ENCODE measurements at places on chromosomes 7 and 10.

DNA sequence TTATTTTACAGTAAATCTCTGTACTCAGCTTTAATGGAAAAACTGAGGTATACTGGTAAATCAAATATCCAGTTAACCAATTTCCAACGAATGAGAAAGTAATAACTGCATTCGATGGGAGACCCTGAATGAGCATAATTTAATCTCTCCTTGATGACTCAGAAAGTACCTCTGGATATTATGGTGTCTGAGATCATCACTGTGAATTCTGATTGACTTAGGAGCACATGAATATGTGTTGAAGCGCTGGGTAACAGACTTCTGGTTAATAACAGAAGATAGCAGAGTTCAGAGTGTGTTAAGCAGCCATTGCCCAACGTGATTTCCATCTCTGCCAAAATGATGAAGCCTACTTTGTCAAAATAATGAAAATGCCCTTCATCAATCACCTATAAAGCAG is 116.6 kb downstream of the NRP1 start:
- no peak for DNase-seq

GRCh38 chr10:33483816-33484190 is 149.3 kb upstream of the NRP1 start:
- DNase-seq: no peak

DNA sequence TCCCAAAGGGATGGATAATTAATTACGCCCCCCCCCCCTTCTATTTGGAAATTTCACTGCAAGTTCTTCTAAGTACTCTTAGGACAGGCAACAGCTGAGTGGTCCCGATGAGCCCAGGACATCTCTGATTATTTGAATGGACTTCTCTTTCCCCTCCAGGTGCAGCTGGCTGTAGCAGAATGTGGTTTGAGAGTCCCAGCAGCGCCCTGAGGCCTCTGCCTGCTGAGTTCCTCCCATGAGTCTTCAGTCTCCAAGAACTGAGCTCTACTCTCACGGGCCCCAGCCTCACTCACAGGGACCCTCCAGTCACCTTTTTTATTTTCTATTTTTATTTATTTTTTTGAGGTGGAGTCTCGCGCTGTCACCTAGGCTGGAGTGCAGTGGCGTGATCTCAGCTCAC is 63.6 kb upstream of the SFMBT2 start:
- DNase-seq: no peak

DNA sequence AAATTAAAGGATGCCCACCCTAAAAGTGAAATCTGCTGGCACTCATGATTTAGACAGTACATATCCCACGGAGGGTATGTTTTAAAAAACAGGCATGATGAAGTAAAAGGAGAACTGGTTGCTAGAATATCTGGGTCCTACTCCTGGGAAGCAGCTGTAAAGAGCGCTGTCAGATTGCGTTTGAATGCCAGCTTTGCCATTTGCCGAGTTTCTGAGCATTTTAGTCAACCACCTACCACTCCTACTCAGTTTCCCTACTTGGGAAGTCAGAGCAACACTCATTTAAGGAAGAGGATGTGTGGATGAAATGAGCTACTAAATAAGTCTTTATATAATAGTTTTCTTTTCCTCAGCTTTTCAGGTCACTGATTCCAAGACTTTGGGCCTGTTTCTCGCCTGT is 1.1 kb upstream of the UMAD1 start:
- no peak for DNase-seq

GRCh38 chr10:44384601-44385025 is 284 bp downstream of the CXCL12 start:
- DNase-seq: peak; percentile 40

DNA sequence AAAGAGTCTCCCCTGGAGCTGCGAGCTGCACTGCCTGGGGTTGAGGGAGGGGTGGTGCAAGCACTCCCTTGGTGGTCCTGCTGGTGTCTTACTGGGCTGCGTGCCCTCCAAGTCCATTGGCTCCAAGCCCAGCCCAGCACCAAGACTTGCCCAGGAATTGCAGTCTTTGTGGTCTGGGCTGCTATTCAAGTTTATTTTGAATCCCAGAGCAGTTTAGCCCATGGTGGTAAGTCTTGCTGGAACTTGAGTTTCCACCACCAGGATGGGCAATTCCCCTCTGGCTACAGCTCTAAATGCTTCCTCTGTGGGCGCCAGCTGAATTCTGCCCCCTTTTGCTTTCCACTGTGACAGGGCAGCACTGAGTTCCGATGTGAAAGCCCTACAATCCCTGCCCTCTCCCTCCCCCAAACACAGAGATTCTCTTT is 25.1 kb downstream of the GALNT11 start:
- peak; percentile 82 for DNase-seq

DNA sequence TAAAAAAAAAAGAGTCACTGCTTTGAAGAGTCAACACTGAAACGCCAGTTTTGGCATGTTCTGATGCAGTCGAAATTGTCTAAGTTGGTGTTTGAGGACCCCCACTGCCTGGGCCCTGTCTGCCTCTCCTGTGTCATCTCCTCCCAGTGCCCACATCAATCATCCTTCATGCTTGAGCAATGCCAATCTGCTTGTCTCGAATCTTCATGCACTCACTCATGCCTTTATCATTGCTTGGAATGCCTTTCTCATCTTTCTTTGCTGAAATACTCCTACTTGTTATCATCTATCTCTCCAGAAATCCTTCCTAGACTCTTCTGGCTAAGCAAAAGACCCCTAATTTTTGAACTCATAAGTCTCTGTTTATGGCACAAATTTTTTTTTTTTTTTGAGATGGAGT is 42.1 kb upstream of the PLPP4 start:
- DNase-seq: no peak

GRCh38 chr7:136523571-136523970 is 344.9 kb upstream of the CHRM2 start:
- DNase-seq: peak; percentile 70

DNA sequence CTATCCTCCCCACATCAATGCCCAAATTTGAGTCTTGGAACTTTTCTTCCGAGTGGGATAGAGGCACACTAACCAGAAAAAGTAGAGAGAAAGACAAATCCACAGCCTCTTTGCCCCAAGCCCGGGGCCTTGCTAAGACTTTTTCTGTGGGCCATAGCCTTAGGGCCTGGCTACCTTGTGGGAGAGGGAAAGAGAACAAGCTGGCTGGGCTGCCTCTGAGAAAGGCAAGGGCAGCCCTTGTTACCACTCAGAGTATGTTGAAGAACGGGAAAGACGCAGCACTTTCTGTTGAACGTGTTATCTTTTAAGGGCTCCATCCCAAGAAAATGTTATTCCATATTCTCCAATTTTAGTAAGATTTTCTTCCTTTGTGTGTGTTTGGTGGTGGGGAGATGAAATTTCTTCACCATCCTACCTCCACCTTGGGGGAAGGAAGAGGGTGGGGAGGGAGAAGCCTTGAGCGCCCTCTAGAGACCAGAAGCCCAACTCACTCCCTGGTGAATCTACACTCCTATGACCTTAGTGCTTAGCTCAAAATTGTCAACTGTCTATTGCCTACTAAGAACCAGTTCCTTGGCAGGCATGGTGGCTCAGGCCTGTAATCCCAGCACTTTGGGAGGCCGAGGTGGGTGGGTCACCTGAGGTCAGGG is 3.9 kb upstream of the NRF1 start:
- DNase-seq: peak; percentile 22

- DNase-seq: no peak
Measured at GRCh38 chr7:132906193-132906835, 175.6 kb downstream of the CHCHD3 start.

GRCh38 chr7:2441430-2442058 is 34.7 kb downstream of the GRIFIN start:
- DNase-seq: no peak

- no peak for DNase-seq
Measured at GRCh38 chr10:129120441-129120840, 346.6 kb upstream of the MGMT start.

DNA sequence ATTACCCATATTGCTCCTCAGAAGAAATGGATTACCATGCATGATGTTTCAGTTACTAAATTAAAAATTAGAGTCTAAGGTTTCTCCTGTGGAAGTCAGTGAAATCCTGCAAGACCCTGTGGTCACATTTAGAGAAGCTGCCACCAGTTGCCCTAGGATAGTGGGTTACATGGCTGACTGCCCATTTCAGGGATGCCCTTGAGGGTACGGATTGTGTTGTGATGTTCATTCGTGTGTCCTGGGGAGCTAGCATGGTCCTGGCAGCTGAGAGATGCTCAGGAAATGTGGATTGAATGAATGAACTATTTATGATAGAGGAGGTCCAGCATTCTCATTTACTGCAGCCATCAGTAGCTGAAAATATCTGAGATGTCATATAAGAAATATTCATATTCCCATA is 55.1 kb downstream of the TMEM178B start:
- DNase-seq: no peak

DNA sequence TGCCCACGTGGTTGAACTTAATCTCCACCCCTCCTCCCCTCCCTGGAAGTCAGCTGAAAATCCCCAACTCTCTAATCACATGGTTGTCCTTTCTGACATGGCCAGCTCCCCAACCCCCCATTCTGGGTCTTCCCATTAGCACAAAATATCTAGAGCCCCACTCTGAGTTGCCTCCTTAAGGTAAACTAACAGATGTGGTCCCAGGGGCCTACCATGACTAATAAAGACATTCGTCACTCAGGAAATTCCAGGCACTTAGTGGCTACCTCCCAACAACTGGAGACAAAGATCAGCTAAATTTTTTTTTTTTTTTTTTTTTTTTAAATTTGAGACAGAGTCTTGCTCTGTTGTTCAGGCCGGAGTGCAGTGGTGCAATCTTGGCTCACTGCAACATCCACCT is 21.1 kb downstream of the CCDC126 start:
- DNase-seq: peak; percentile 35

- DNase-seq: no peak
Measured at GRCh38 chr7:143958781-143959180, 4.1 kb downstream of the OR2F1 start.

GRCh38 chr10:111452153-111452552 is 375.3 kb downstream of the ADRA2A start:
- no peak for DNase-seq

DNA sequence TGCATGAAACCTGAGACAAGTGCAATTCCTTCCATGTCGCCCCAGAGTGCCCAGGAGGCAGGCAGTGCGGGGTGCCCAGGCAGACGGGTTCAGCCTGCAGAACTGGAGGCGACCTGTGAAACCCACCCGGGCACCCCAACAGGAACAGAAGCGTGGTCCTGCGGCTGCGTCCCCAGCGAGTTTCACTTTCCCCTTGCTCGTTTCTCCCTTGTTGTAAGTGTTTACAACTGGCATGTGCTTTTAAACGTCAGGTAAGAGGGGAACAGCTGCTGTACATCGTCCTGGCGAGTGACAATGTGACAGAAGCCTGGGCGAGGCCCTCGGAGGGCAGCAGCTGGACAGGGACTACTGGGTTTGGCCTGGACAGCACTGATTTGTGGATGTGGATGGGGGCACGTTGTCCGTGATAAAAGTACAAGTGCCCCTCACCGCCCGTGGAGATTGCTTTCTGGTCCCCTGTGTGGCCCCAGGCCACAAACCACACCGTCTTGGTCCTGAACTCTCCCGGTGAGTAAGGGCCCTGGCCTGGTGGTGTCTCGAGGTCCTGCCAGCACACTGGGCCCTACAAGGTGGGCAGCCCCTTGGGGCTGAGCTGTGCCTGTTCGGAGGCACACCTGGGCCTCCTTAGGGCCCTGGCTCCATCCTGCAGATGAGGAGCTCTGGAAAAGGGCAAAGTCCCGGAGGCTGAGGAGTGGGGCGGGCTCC is 4.0 kb downstream of the VENTX start:
- DNase-seq: no peak

GRCh38 chr7:71424166-71425035 is 292.5 kb downstream of the GALNT17 start:
- DNase-seq: peak; percentile 76

- DNase-seq: no peak
Measured at GRCh38 chr7:90919816-90920215, 323.7 kb downstream of the CDK14 start.

DNA sequence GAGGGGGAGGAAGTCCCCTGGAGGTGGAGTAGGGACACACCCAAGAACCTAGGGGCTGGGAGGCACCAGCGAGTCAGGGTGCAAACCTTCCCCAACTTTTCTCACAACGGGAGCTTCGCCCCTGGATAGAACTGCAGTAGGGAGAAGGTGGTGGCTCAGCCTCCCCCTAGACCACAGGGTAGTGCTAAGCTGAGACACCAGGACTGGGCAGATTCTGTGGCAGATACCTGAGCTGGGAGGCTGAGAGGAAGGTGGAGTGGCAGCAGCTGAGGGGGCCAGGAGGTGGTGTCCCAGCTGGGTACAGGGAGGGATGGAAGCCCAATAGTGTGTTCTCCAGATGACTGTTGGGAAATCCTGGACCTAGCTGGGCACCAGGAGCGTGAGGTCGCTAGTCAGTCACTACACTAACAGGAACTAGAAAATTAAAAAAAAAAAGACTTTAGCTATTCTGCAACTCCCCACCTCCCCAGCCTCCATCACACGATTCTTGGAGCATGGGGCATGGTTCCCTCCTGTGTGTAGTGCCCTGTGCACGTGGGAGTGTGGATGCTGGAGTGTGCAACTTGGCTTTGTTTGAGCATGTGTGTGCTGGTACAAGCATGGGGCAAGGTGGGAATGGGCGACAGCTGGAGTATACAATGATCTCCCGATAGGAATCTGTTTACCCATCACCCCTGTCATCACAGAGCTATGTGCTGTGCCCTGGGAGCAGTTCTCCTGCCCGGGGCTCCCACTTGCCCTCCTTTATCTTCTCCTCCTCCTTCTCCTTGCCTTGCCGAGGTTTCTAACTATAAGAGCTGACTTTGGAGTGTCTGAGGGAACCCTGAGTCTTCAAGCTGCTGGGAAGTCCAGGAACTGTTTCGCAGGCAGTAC is 8.8 kb upstream of the TRPV6 start:
- no peak for DNase-seq

GRCh38 chr10:67772894-67773511 is 65.0 kb downstream of the DNAJC12 start:
- peak; percentile 23 for DNase-seq

DNA sequence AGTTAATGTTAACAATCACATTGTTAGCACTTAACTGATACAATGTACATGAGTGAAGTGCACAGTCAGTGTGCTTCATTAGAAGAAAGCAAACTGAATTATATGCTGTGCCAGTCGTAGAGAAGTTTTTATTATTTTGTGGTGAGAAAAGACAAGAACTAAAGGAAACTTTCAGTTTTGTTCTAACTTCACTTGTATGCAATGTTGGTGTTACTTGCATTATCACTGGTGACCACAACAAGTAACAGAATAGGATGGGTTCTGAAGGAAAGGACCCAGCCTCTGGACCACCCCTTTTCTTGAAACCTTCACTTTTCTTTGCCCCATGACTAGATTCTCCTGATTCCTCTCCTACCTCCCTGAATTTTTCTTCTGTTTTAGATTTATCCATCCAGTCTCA is 123.3 kb upstream of the GAD2 start:
- DNase-seq: no peak

DNA sequence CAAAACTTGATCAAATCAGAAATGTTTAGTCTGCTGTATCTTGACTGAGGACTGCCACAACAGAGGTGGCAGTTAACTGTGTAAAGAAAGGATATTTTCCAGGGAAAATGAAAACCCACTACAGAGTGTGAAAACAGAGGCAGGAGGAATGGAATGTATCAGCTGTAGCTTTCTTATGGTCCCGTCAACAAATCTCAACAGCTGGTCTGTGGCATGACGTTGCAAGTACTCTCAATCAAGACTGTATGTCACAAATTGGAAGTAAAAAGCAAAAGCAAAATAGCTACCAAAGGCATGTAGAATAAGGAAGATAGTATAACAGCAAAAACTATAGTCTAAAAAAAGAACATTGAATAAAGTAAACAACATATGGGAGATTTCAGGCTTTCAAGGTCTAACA is 123.5 kb downstream of the KMT2C start:
- DNase-seq: peak; percentile 23
